ENCODE measurements at places on chromosomes 16 and 17.
A peak's percentile ranks its signal among the peaks of the same experiment; 100 is the strongest.

DNA sequence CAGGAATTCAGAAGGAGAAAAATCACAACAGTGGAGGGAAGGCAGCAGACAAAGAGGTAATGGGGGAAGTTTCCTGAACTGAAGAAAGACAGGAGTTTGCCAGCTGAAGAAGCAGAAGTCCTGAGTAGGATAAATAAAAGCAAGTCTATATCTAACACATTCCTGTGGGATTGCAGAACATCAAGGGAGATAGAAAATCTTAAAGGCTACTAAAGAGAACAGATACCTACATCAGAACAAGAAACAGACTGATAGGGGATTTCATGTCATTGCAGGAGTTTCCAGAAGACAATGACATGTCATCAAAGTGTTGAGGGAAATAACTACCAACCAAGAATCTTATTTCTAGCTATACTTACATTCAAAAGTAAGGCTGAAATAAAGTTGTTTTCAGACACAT lies 21.3 kb upstream of the CRYBA1 start:
- DNase-seq = no peak

DNA sequence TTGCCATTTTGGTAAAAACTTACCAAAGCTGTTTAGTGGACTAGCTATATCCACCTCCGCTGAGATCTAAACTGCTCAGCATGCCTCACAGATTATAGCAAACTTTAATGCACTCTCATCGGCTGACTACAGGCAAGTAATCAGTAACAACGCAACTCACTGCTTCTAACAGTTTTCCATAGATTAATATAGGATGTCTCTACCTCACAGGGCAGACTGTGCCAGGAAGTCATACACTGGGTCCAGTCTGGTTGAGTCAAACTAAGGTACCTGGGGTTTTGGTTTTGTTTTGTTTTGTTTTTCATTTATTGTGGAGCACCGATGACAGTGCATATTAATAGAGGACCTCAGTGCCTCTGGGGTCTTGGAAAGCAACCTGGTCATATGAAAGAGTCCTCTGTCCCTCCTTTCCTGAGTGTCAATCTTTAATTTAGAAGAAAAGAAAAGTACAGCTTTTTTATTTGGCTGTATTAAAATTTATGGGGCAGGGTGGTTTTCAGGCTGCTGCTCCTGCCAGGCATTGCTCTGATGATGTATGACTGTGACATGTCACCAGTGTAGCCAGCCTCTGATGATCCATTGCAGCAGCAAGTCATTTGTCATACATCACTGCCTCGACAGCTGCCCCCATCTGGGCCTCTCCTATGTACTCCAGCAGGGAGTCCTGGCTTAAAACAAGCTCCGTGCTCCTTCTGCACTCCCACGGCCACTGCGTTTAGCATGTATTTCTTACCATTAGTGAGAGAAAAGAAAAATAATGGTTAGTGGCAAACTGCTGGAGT lies 854.1 kb downstream of the KCNJ2 start:
- DNase-seq = no peak

GRCh38 chr16:35449663-35450062 lies 1990.3 kb downstream of the TP53TG3F start:
- DNase-seq = no peak

DNA sequence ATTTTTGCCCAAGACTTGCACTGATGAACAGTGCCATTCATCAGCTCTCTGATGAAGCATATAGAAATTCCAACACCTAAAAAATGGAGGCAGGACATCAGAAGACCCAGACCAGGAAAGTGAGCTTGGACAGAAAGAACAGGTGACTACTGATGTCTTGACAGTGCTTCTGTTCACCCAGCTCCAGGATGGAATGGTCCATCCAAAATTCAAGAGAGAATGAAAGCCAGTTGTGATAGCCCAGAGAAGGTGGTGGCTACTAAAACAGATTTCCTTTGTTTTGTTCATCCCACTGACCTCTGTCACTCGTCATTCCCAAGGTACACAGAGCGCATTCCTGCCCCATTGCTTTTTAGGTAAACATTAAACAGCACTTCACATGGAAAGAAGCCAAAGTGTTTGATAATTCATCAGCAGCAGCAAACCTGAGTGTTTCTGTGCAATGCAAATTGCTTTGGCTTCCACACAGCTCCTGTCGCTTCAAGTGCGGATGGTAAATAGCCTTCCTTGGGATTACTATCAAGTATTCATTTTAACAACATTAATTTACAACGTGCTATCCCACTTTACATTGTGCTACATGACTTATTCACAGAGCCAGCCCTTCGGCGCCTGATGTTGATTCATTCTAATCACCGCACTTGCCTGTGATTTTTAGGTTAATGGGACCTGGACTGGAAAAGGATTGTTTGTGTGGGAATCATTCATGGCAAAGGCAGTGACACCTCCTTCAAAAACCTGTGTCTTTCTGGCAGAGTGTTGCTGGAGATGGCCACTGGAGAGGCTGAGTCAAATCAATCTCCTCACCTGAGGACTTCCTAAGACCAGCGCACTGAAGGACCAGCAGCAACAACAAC lies 65.1 kb upstream of the TOX3 start:
- DNase-seq = no peak

GRCh38 chr17:3890082-3890877 lies 2.6 kb downstream of the CAMKK1 start:
- peak; percentile 65 for DNase-seq

- DNase-seq = peak; percentile 89
These were observed 26.8 kb downstream of the TRAP1 start for GRCh38 chr16:3690470-3690928.

DNA sequence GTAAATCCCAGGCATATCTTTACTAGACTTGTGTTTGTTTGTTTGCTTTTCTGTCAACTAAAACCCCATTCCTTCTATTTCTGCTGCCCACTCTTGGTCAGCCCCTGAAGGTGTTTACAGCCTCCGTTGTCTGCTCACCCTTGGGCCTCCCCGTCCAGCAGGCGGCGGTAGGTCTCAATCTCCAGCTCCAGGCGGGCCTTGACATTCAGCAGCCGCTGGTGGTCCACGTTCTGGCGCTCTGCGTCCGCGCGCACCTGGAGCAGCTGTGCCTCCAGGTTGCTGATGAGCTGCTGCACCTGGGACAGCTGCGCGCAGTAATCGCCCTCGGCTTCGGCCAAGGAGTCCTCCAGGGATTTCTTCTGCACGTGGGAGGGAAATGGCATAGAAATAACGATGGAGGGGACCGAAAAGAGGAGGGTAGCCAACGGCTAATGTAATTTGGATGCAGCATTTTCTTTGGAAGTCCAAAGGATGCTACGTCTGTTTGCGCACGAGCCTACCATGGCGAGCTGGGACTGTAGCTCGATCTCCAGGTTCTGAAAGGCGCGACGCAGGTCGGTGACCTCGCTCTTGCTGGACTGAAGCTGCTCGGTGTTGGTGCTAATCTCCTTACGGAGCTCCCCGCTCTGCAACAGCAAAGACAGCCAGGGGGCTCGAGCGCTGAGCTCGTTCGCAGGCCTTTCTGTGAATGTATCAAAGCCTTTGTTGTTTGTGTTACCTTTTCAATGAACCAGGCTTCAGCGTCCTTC lies 3.9 kb downstream of the KRT12 start:
- no peak for DNase-seq

GRCh38 chr16:68217506-68217905 lies 18.4 kb downstream of the ESRP2 start:
- DNase-seq = no peak

DNA sequence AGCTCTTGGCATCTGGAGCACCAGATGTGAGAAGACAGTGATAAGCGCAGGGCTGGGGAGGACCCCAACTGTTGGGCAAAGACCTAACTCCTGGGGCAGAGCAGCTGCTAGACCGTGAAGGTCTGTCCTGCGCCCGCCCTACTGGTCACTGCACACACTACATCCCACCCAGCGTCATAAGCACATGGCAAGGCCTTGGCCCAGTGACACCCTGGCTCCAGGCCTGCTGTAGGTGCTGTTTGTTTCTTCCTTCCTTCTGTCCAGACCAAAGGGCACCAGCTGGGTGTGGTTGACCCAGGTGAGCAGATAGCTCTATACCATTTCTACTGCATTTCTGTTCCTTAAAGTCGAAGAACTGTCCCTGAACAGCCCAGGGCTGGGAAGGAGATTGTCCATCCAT lies 6.4 kb downstream of the TRPV3 start:
- no peak for DNase-seq

GRCh38 chr16:80824623-80825364 lies 20.4 kb upstream of the CDYL2 start:
- DNase-seq = no peak

Data from lower leg skin (tissue), 4 donors.